ENCODE measurements at places on chromosomes 2 and 18. TPM values are rescaled to one million over a fixed set of nuclear protein-coding genes. Genes with fewer than 3 reads are reported as not detected.

Gene SRD5A2
- total RNA-seq = not detected

Gene VWC2L
- total RNA-seq = not detected

Gene SIX3
- total RNA-seq = not detected

Gene VSNL1
- not detected for total RNA-seq

Gene TMEFF2
- not detected for total RNA-seq

Gene CPSF3
- total RNA-seq = 63.3 TPM

Gene ZNF385B
- total RNA-seq = not detected

Gene CTLA4
- total RNA-seq = 61.7 TPM

Gene KLHL41
- total RNA-seq = not detected

Gene G6PC2
- total RNA-seq = not detected

Gene SPATA3
- total RNA-seq = 0.84 TPM

DNA sequence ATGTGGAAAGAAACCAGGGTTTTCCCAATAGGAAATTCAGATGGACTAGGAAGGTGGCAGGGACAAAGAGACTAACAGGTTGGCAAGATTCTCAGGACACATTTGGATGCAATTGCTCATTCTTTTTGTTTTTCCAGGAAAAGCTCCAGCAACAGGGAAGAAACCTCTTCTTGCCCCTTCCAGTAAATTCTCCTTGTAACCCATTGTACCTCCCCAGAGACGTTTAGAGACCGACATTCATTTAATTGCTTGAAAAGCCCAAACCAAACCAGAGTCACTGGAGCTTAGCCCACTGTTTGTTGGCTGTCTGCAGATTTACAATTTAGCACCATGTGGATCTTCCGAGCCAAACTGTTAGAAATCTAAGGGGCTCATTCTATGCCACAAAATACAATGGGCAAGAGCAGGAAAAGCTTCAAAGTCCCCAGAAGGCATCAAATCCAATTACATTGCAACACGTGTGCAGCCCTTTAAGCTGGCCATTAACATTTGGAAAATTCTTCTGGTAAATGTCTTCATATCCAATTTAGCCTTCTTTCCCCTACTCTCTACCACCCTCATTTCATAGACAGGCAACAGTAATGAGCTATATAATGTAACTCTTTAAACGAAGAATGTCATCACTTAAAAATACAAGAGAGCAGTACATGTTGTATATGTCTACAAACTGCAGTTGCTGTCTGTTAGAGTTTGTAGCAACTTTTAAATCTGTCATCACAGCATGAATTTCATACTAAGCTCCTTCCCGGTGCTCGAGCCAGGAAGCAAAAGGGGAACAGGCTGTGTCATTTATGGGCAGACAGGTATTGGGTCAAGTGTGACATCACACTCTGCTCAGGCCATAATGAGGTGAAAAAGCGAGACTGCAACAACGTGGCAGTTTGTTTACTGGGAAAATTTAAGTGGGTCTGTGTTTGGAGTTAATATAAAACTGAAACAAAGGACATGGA lies 235.6 kb upstream of the HNRNPA3 start:
- no peak for DNase-seq

GRCh38 chr2:158041400-158041799 lies 60.3 kb upstream of the UPP2 start:
- DNase-seq = no peak

DNA sequence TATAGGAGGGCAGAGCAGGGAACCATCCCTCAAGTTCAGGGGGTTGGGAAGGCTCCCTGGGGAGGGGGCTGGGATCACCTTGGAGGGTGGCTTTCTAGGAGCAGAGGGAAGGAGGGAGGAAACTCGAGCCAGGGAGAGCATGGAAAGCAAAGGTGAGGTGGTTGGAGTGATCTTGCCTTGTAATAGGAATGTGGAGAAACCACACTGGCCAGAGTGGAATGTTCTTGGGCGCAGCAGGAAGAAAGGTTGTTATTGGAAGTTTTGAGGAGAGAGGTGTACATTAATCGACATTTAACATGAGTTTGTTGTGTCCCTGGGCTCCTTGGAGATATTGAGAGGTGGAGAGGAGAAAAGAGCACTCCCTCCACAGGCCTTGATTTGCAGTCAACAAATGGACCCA lies 272.2 kb downstream of the PRKCE start:
- DNase-seq = no peak

DNA sequence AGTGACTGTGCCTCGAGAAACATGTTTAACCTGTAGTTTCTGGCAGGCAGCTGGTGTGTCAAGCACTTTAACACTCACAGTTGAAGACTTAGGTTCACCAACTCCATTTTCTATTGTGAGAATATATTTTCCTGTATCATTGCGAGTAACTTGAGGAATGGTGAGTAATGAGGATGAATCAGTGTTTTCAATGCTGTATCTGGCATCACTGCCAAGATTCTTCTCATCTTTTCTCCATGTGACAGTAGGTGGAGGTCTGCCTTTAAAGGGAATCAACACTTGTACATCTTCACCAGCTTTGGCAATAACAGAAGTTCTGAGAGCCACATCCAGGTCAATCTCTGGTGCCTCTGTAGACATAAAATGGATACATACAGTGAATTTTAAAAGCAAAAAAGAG lies 72.8 kb downstream of the PLEKHA3 start:
- DNase-seq = no peak

DNA sequence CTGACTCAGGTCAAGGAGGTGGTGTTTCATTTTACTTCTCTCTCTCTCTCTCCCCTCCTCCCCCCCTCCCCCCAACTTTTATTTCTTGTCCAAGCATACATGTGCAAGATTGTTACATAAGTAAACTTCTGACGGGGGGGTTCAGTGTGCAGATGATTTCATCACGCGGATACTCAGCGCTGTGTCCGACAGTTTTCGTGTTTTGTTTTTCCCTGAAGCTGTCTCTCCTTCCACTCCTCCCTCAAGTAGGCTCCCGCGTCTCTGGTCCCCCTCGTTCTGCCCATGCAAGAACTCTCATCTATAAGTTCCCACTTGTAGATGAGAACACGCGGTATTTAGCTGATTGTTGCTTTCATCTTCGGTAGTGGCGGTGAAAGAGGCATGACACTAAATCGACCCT lies 111.0 kb upstream of the ANKRD30BL start:
- no peak for DNase-seq

- DNase-seq = no peak
These were observed 626 bp upstream of the VIT start for GRCh38 chr2:36695746-36696415.

DNA sequence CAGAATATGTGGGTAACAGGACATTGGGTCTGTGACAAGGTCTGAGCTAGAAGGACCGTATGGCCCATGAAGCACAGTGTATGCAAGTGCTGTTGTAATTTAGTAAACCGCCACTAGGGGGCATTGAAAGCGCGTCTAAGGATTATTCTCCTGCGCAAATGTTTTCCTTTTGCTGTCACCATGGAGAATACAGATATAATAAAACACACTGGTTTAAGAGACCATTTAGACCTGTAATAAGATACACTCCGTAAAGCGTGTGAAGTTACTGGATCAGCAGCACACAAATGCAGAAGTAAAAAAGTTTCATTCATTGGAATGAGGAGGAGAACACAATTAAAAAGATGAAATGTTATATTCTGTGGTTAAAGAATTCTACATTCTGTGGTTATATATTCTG lies 272.4 kb downstream of the AGAP1 start:
- peak; percentile 64 for DNase-seq

DNA sequence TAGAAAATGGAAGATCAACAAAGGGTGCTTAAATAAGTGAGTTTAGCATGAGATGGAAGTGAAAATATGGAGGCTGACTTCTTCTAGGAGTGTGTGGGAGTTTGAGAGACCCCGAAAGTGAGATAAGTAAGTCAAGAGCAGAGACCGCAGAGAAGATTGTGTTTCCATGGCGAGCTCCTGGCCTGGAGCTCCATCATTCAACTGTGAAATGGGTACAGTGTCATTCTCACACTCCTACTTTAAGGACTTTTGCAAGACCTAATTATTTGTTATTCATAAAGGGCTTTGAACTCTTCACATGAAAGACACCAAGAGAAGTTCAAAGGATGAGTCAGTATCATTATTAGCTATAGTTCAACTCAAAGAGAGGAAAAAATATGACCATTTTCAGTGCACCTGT lies 134.2 kb upstream of the PIK3C3 start:
- no peak for DNase-seq

DNA sequence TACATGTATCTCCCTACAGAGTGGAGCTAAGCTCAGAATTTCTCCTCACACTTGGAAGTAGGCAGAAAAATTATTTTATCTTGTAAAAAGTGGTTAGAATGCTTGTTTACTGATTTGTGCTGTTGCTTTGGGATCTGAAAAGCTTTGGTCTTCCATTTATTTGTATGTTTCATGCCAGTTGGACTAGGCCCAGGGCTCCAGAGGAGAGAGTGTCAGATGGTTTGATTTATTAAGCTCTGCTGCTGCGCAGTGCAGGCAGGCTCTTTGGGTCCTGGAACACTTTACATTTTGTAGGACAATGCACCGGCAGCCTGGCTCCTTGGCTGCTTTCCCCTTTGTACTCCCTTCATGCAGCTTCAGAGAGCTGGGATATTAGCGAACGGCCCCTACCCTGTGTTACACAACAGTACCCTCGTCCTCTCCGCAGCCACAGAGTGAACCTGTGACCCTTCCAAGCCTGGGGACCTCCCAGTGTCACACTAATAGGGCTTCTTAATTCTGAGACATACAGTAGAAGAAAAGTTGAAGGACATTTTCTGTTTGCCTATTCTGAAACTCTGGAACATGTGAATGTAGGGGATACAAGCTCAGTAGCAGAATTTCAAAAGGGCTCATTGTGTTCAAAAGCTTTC lies 56.7 kb upstream of the EML6 start:
- DNase-seq = no peak

DNA sequence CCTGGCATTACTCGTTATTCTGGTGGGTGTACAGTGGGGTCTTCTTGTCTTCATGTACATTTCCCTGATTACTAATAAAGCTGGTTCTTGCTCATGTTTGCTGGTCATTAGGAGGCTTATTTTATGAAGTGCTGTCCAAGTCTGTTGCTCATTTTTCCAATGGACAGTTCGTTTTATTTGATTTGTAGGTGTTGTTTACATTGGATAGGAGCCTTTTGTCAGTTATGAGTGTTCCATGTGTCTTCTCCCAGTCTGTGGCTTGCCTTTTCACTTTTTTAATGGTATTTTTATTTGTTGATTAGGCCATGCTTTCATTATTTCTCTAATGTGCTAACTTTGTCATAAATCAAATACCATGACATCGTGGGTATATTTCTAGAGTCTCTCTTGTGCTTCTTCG lies 51.9 kb downstream of the CEP192 start:
- DNase-seq = no peak

DNA sequence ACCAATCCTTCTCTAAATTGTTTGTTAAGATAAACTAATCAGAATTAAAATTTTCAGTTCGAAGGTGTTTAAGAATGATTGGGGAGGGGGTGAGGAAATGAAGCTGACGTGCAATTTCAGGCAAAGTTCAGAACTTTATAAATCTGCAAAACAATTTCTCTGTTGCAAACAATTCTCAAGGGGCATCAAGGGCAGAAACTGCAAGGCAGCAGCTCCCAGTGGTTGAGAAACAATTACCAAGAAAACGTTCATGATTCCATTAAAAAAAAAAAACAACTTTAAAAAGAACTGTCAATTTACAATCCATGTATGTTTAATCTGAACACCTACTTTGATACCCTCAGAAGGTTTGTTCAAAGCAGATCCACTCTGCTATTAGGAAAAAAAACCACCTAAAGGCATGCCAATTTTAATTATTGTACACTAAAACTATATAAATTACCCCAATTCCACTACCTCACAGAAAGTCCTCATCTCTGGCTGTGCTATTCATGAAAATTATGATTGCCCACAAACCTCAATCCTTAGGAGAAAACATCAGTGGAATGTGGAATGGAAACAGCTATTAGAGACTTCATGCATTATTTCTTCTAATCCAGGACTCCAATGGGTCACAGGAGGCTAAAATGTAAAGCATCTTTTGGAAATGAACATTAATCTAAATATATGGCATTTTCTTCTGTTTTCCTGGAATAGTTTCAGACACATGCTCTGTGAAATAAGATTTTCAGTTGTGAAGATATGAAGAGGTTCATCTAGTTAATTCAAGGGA lies 119.9 kb upstream of the ACVR1C start:
- no peak for DNase-seq

GRCh38 chr2:112777036-112777435 lies 7.3 kb downstream of the IL1A start:
- DNase-seq = no peak

GRCh38 chr18:9101730-9102507 lies 580 bp upstream of the NDUFV2 start:
- DNase-seq = no peak

- peak; percentile 38 for DNase-seq
These were observed 9.0 kb downstream of the DTNB start for GRCh38 chr2:25664183-25664964.

- peak; percentile 36 for DNase-seq
These were observed 605 bp downstream of the REV1 start for GRCh38 chr2:99489063-99489760.

DNA sequence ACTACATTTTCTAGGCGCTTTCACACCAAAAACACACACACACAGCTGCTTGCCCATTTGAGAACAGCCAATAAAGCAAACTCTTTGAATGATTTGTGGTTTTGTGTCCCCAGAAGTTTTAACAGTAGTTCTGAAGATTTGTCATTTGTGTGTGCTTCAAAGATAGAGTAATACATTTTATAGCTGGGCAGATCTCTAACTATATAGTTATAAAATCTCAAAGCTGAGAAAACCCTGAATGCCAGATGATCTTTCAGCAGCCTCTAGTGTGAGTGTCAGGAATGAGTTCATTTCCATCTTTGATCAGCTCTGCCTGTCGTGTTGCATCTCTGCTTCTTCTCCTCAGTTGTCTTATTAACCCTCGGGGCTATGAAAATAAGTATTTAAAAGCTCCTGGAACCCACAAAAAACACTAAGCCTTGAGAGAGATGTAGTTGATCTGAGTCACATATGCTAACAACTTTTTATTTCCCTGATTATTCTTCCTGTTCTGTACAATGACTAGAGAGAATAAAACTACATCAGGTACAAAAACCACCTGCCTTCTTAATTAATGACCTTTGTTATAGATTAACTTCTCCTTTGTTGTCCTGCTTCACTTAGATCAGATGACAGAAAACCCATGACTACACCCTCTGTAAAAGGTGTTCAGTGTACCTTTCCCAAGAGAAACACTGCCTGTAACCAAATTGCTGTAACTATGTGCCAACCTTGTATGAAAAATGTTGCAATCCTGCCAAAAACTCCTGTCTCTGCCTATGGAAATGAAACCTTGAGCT lies 30.0 kb upstream of the SLC3A1 start:
- DNase-seq = no peak

- peak; percentile 25 for DNase-seq
These were observed 108.4 kb downstream of the POLR1A start for GRCh38 chr2:85997017-85997970.
